Liver (tissue), 10 donors: ENCODE measurements at places on chromosomes 12 and 14. TPM values are rescaled to one million over a fixed set of nuclear protein-coding genes. Genes with fewer than 3 reads are reported as not detected.

- no peak for DNase-seq
These were observed 114.5 kb downstream of the HMGA2 start for GRCh38 chr12:65938807-65939206.

GRCh38 chr12:124233846-124234640, 60.9 kb upstream of the RFLNA start:
- no peak for DNase-seq

DNA sequence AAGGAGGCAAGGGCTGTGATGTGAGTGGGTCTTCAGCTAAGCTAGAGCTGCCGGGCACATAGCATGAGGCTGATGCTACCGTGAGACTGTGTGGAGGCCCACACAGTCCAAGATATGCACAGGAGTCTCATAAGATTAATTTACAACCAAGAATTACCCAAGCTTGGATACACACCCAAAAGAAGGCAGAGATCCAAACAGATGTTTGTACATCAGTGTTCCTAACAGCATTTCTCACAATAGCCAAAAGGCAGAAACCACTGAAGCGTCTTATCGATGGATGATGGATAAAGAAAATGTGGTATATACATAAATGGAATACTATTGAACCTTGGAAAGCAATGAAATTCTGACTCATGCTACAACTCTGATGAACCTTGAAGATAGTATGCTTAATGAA, 40.8 kb upstream of the RIC8B start:
- no peak for DNase-seq

DNA sequence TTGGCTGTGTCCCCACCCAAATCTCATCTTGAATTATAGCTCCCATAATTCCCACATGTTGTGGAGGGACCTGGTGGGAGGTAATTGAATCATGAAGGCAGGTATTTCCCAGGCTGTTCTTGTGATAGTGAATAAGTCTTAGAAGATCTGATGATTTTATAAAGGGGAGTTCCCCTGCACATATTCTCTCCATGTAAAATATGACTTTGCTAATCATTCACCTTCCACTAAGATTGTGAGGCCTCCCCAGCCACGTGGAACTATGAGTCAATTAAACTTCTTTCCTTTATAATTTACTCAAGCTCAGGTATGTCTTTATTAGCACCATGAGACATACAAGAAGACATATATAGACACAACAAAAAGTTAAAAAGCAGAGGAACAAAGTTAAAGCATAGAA, 120.0 kb downstream of the CPNE8 start:
- no peak for DNase-seq

- no peak for DNase-seq
These were observed 78.1 kb upstream of the PTHLH start for GRCh38 chr12:28050606-28051005.

- DNase-seq = no peak
These were observed 30.5 kb downstream of the RAB35 start for GRCh38 chr12:120085920-120086645.

The PTPRB gene
- 9.0 TPM for total RNA-seq
